ENCODE measurements at places on chromosomes 5 and 9.
A peak's percentile ranks its signal among the peaks of the same experiment; 100 is the strongest.

- DNase-seq, result no peak
These were observed 43.5 kb downstream of the FAM13B start for GRCh38 chr5:137989419-137989818.

GRCh38 chr9:128011071-128011817, 30.5 kb upstream of the EEIG1 start:
- peak; percentile 35 for DNase-seq

DNA sequence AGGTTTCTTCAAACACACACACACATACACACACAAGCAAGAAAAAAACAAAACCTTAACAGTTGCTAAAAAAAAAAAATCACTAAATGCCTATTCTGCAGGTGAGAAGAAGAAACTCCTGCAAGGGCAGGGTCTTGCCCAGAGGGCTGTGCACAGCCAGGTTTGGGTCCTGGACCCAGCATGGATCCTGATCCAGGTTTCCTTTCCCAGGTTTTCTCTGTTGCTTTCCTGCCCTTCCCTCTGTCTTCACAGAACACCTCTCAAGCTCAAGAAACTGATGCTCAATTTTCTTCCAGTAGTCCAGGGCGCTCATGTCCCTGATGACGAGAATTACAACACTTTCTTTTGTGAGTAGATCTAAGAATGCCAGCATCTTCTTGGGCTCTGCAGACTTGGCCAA, 136.6 kb downstream of the PAX5 start:
- no peak for DNase-seq

DNA sequence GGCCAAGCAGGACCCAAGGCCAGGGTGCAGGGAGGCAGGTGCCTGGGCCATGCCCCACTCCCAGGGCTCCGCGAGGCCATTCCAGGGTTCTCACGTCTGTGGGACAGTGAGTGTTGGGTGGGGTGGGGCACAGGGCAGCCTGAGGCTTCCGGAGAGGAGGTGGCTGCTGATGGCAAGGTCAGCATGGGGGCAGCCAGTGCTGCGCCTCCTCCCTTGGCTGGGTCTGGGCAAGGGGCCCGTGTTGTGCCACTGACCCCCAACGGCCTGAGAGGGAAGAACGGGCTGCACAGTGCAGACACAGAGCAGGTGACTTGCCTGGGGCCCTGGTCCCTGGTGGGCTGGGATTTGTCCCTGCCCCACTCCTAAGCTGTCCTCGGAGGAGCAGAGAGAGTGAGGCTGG, 82.1 kb downstream of the RXRA start:
- DNase-seq, result no peak

- DNase-seq, result no peak
These were observed 662.1 kb upstream of the MEF2C start for GRCh38 chr5:89545076-89545475.

DNA sequence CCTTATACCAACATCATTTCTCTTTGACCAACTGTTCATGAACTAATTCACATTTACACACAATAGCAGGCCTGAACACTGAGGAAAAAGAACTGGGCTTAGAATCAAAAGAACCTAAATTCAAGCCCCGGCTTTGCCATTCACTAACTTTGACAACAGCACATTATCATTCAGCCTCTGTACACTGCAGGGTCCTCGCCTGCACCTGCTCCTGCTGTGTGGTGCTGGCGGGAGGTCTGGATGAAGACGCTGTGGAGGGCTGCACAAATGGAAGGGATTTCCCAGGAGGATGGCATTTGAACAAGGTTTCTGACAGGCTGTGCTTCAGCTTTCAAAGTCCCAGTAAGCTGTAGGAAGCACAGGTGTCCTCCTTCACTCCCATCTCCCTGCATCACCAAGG, 151.2 kb downstream of the ZDHHC21 start:
- no peak for DNase-seq

Data from dorsolateral prefrontal cortex (tissue), 122 donors.